Naive thymus-derived CD8-positive, alpha-beta T cell (primary cell): ENCODE measurements at places on chromosomes 4 and X.

GRCh38 chr4:81256059-81256970 is 41.3 kb upstream of the PRKG2 start:
- no peak for DNase-seq

GRCh38 chrX:97863261-97863660 is 979.6 kb downstream of the RPA4 start:
- no peak for DNase-seq

- no peak for DNase-seq
Observed at GRCh38 chr4:73870768-73871167, 1.6 kb downstream of the CXCL1 start.

DNA sequence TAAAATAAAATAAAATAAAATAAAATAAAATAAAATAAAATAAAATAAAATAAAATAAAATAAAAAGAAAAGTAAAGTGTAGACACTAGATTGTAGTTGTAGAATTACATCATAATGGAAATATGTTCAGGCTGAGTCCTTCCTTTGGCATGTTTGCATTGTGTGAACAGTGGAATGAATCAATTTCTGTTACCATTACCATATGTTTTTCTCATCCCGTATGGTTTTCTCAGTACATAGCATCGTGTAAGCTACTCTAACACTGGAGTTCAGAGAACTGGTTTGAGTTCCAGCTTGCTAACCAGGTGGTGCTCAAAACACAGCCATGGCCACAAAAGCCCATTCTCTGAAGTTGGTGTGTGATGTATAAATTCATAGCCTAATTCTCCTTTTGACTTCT is 45.9 kb downstream of the USP11 start:
- DNase-seq: no peak

DNA sequence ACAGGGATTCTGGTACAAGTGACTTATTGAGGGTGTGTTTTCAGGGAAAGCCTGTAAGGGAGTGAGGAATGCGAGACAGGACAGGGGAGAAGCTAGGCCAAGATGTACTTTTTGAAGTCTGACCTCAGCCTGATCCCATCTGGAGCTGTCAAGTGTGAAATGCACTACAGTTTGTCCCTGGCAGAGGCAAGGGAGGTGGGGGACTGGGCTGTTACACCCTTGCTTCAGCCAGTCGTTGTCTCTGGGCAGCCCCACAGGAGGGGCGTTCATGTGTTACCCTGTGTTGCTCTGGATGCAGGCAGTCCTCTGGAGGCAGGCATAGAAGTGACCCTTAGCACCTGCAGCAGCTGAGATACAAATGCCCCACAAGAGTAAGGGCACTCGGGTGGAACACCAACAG is 25.8 kb downstream of the PPEF1 start:
- DNase-seq: no peak

DNA sequence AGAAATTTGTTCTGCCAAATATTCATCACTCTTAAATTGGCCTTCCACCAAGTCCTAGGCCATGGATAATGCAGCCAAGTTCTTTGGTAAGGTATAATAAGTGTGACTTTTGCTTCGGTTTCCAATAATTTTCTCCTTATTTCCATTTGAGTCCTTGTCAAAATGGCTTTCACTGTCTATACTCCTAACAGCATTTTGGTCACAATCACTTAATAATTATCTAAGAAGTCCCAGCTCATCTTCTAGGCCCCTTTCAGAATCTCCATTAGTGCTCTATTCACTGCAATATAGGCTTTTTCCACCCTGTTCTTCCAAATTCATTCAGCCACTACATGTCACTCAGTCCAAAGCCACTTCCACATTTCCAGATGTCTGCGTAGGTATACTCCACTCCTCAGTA is 51.0 kb upstream of the SPIN4 start:
- no peak for DNase-seq

- no peak for DNase-seq
Observed at GRCh38 chrX:111511477-111511876, at the start of gene SERTM2. Gene SERTM2, plus strand, starts transcription at chrX:111511645. Its CDS starts 7,213 bp downstream, at chrX:111518858.

GRCh38 chrX:153827903-153828302 is 2.4 kb downstream of the PDZD4 start:
- DNase-seq: no peak

GRCh38 chr4:165873298-165874071 is 448 bp downstream of the TLL1 start:
- no peak for DNase-seq

GRCh38 chr4:7201420-7202305 is 9.3 kb downstream of the SORCS2 start:
- DNase-seq: no peak

DNA sequence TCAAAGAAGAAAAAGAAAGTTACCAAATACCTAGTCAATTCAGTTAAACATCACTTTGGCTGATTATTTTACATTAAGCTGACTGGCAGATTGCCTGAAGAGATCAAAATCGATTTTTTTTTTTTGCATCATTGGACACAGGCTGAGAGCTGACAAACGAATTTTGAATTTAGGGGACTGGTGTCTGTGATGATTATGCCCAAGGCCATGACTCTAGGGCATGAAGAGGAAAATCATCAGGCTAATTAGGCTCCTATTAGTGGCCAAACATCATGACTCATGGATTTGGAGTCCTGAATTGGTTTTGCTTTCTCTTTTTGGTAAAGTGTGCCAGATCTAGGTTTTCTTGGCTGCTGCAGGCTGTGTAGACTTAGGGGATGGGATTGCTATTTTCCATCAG is 829.3 kb upstream of the LCORL start:
- DNase-seq: no peak

DNA sequence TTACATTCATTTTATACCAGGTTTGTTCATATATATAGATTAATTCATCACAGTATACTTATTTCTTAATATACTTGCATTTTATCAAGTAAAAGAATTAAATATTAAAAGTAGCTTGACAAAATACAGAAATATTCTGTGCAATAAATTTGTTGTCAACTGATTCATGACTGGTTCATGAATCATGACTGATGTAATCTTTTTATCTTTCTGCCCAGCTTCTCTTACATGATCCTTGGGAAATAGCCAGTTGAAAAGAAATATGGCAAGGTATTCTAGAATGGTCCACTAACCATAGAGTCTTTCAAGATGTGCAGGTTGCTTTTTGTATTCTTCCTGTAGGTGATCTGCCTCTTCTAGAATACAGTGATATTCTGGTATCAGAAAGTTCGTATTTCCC is 4.2 kb upstream of the CCNA2 start:
- no peak for DNase-seq

GRCh38 chr4:186669735-186670134 is 53.9 kb downstream of the FAT1 start:
- no peak for DNase-seq

DNA sequence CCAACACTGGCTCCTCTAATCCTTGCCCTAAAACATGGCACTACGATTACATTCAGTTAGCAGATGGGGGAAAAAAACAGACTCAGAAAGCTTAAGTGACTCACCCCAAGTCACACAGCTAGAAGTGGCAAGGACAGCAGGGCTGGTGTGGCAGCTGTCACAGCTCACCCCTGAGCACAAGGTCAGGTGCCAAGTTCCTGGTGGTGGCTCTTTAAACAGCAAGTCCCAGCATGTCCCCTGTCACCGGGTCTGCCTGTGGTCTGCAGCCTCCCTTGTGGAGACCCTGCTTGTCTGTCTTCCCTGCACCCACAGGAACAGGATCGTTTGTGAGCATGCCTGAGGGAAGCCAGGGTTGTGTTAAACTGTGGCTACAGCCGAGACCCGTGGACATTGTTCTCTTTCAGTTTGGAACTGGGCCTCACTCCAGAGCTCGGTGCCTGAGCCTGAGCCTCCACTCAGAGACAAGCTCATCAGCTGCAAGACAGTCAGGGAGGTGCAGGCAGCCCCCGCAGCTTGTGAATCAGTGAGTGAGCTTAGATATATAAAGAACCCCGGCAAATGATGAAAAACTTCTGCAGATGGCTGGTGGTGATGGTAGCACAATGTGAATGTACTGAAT is 260.8 kb downstream of the BCOR start:
- no peak for DNase-seq

DNA sequence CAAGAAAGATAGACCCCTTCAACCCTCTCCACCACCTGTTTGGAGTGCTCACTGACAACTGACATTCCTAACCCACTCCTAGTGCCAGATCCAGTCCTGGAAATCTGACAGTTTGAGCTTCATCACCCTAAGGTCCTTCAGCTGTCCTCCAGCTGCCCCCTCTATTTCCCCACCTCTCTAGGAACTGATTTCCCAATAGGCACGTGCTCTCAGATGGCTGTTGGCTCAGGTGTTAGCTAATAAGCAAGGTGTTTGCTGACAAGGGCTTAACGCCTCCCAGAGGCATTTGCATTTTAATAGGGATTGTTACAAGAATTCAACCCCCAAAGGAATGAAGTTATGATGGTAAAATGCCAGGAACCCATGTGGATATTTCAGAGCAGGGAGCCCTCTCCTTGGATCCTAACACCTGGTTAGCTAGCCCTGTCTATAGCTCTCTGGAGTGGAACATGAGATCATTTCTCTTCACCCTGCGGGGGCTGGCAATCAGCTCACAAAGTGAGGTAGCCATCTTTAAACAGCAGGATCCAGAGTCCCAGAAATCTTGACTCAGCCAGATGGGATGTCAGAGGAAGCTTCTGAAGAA is 348.5 kb upstream of the SFRP2 start:
- DNase-seq: no peak

- DNase-seq: no peak
Observed at GRCh38 chr4:54097152-54097551, 2.8 kb upstream of the GSX2 start.

DNA sequence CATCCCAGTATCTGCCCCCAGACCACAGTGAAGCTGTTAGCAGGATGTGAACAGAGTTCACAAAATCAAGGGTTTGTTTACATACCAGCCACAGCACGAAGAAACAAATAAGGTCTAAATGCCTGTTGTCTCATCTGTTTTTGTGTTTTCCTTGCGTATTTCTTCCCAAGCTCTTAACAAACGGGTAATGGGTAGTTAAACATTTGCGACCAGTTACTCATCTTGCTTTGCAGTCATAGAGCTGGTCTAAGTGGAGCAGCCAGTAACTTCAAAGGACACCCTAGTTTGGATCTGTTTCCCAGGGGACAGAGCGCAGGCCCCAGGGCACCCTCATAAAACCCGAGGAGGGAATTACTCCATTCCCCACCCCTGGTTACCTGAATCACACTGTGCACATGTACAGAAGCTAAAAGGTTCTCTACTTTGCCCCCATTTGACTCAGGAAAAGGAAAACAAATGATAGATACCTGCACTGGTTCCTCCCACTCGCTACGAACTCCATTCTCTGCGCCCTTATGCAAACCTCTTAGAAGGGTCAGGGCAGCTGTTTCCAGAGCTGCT is 68.8 kb downstream of the MAML3 start:
- DNase-seq: no peak
